ENCODE measurements at places on chromosomes 13 and 19.

DNA sequence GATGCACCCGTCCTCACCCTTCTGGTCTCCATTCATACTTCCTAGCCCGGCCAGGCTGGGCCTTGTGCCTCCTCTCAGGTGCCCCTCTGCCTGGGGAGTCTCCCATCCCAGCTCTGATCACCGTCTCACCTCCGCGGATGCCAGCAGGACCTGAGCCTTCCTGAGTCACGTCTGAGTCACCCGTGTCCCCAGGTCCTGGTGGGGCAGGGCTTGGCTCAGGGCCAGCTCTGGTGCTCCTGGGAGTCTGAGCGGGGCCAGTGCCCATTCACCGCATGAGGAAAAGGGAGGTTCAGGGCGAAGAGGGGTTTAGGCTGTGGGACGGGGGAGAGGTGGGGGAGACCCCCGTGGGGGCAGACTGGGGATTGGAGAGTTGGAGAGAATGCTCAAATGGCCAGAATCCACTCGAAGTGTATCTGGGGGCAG is 593 bp downstream of the ATP8B3 start:
- no peak for DNase-seq

- no peak for DNase-seq
Measured at GRCh38 chr13:110034031-110034549, 247.7 kb upstream of the IRS2 start.

- DNase-seq = no peak
Measured at GRCh38 chr19:4052993-4053422, 13.7 kb downstream of the ZBTB7A start.

- DNase-seq = no peak
Measured at GRCh38 chr19:50716178-50717025, 3.2 kb downstream of the SHANK1 start.

DNA sequence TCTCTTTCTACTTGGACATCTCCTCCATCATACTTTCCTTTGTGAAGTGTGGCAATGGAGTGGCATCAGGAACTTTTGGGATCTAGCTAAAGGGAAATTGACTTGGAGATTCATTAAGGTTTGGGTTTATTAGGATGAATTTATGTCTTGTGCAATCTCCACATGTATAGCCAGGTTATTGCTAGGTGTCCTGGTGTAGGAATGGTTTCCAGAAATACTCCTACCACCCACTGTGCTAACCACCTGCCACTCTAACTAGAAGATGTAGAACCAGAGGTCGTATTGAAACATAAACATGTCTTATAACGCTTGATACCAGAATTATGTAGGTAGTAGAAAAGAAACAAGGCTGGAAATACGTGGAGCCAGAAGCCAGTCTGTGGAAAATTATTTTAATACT is 38.1 kb upstream of the MED4 start:
- no peak for DNase-seq

DNA sequence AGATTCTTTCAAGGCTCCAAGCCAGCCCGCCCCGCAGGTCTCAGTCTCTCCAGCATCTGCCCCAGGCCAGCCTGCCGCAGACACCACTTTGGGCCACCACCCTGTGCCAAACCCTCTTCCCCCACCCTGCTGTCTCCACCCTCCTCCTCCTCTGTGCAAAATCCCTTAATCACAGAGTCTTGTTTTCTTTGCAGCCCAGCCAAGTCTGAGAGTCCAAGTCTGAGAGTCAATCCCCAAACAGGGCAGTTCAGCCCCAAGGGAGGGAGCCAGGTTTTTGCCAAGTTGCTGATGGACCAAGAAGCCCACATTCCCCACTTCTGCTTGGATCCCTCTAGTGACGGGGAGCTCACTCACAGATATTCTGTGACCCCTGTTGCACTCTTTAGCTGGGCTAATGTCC is 3.1 kb downstream of the ADAMTS10 start:
- no peak for DNase-seq

DNA sequence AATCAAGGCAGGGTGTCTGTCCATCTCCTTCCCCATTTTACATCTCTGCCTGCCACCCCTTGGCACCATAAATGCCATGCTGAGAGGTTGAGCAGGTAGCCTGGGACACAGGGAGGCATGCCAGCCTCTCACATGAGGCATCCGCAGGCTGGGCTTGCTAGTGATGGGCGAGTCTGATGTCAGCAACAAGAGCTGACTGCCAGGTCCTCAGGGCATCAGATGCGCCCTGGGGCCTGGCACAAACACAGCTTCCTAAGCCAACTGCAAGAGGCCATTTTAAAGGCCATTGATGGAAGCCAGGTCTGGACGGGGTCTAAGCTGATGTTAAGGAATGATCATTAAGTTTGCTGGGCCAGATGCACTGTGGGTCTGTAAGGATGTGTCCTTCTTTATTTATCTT is 34.6 kb downstream of the MYH14 start:
- no peak for DNase-seq

DNA sequence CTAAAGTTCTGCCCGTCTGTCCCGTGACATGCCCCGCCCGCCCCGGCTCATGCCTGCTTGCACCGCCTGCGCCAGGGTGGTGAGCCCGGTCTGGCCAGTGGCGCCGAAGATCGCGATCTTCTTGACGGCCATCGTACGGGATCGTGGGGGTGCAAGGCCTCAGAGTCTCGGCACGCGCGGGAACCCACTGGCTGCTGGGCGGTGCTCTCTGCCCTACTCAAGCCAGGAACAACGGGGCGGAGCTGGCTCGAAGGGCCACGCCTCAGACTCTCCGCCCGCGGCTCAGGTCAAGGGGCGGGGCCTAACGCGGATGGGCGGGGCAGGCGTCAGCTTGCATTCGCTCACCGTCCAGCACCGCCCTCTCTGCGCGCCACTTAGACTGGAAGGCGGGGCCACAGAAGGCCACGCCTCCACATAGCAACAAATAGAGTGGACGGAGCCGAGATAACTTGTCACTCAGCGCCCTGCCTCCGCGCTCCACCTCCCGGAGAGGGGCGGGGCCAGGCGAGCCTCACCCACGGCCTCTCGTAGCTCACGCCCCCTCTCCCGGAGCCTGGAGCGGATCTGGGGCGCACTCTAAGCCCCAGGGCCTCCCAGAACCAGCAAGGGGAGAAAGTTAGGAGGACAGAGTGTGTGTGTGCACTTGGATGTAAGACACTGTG is at the start of gene BLVRB:
Gene BLVRB, minus strand, starts transcription at position 189 of the 662 bp plus-strand sequence. Its CDS starts 57 bp downstream, at position 132.
- DNase-seq = peak; percentile 78

DNA sequence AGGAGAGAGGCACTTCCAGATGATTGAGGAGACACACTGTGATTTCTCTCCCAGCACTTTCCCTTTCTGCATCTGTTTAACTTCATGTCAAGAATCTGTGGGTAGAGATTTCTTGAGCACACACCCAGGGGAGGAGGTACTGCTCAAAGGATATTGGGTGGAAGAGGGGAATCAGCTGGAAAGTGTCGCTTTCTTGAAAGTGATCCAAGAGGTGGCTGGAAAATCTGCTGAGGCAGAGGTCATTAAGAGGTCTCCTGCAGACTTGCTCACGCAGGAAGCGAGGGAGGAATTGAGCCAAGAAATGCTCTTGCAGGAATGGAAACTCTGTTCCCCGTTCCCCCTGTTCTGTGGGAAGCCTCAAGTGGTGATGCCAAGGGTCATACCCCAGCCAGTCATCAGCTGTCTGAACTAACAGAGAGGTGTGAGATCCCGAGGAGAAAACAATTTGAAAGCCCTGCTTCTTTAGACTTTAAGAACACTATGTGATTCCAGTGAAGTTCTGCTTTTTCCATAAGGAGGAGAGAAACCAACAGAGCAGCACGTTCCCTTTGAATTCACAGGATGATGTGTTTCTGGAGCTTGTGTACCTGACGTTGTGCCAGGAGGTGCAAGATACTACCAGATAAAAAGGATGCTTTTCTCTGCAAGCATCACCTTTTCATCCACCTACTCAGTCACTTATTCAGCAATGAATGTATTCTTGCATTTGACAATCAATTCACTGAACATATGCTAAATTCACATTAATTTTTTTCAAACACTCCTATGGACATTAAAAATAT is 163.4 kb upstream of the GPR12 start:
- DNase-seq = no peak

DNA sequence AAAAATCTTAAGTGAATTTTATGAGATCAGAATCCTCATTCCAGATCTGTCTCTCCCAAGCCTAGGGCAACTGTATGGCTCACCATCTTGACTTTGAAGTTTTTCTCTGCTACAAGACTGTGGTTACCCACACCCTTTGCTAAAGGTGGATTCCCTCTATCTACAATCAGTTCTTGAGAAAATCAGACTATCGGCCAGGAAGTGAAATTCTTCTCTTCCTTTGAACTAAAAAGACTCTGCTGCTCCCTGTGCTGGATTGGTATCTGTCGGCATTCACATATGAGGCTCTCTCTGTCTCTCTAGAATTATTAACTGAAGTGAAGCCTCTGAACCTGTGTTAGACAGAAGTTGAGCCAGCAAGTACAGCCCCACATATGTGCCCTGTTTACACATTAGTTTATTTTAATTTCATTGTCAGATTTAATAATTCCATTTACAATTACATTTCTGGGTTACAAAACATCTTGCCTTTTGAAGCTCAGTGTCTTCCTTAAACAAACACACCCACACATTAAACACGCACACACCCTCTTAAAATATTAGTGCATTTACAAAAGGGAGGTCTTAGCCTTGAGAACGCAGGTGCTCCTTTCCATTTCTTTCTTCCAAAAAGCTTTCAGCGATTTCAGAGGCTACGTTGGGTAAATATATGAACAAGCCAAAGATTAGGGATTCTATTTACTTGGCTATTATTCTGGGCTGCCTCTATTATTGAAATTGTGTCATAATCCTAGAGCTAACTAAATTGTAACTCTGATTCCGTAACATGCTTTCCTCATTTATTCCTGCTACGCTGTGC is 145.7 kb downstream of the MIPEP start:
- DNase-seq = no peak

DNA sequence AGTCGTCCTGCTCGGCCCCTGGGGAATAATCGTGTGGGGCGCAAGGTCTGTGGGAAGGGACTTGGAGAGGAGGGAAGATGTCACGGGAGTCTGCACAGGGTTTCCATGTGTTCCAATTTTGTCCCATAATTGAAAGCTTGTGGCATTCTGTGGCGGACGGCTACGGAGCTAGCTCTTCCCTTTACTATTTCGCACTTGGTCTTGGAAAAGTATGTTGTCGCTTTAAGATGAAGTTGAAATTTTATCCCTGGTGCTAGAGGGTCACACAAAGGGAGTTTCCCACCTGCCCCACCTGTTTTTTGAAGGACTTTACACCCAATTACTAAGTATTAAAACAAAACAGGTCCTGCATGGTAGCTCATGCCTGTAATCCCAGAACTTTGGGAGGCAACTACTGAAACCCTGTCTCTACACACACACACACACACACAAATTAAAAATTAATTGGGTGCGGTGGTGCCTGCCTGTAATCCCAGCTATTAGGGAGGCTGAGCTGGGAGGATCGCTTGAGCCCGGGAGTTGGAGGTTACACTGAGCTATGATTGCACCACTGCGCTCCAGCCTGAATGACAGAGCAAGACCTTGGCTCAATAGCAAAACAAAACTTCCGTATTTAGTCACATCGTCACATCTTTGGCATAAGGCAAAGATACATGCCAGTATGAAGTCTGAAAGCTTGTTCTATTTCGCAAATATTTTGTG is 967 bp upstream of the TPT1 start:
- peak; percentile 32 for DNase-seq

DNA sequence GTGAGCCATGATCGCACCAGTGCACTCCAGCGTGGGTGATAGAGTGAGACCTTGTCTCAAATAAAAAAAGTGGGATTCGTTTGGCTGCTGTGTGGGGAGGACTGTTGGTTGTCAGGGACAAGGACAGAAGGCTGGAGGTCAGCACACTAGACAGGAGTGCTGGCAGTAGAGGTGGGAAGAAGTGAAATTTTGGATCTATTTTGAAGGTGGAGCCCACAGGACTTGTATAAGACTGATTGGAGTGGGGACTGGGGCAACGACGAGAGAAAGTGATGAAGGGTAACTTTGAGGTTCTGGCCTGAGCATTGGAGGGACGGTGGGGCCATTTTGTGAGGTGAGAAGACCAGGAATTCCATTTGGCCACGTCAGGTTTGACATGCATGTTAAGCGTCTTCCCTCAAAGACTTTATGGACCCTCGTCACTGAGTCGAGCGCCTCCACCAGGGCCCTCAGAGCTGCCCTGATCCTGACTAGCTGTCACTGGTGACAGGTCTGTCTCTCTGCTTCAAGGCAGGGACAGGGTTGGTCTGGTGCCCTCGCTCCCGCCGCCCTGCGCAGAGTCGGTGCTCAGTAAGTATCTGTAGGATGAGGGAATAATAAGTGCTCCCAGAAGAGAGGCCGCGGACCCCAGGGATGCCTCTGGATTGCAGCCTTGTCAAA is 673 bp downstream of the CTU1 start:
- DNase-seq = no peak

- no peak for DNase-seq
Measured at GRCh38 chr19:52613299-52613906, 24.8 kb downstream of the ZNF83 start.

GRCh38 chr19:51644636-51645271 is 1.9 kb downstream of the SIGLEC14 start:
- DNase-seq = no peak

GRCh38 chr19:53892981-53893325 is 11.0 kb downstream of the PRKCG start:
- no peak for DNase-seq

DNA sequence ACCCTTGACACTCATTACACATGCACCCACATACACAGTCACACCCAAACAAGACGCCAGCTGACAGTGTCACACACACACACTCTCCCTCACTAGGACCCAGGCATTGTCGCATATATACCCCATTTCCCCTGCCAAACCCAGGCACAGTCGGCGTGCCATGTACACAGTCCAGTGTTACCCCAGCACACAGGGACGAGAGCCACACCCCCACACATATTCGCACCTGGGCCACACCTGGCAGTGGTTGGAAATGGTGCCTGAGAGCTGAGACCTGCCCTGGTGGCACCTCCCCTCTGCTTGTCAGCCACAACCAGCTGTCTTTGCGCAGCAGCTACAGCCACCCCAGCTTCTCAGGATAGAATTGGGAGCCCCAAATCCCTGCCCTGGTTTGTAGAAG is 9.0 kb downstream of the NFIX start:
- DNase-seq = no peak

- DNase-seq = no peak
Measured at GRCh38 chr13:111413407-111414187, 93.2 kb downstream of the TEX29 start.

Measured in SIG-M5 (cell line).